ENCODE measurements at places on chromosomes 5 and 9. TPM values are rescaled to one million over a fixed set of nuclear protein-coding genes. Genes with fewer than 3 reads are reported as not detected.

GABRG2 gene
- total RNA-seq, result not detected

PCDHGB5 gene
- total RNA-seq, result 7.9 TPM

IL9 gene
- not detected for total RNA-seq

C1QTNF2 gene
- not detected for total RNA-seq

SLC1A3 gene
- 12.7 TPM for total RNA-seq

PHYHD1 gene
- 36.4 TPM for total RNA-seq

NOXA1 gene
- total RNA-seq, result 7.5 TPM

HAVCR1 gene
- 1.6 TPM for total RNA-seq

UGT3A1 gene
- total RNA-seq, result 0.34 TPM

MAMDC2 gene
- 4.2 TPM for total RNA-seq

TMC1 gene
- total RNA-seq, result 3.0 TPM

AQP7 gene
- not detected for total RNA-seq

- no peak overlapping the region for H3K27ac ChIP-seq
- no peaks in the 10 kb centered on the region for H3K36me3 ChIP-seq
- no peak overlapping the region for H3K4me3 ChIP-seq
- no peaks in the 10 kb centered on the region for H3K4me1 ChIP-seq
- no peaks in the 10 kb centered on the region for H3K27me3 ChIP-seq
Measured at GRCh38 chr9:81474125-81474524, 215.2 kb downstream of the TLE1 start.

GRCh38 chr5:142107736-142108431 lies 695 bp upstream of the NDFIP1 start:
- H3K27ac ChIP-seq, result peak overlapping the region; percentile 99
- DNase-seq, result no peak
- H3K4me1 ChIP-seq, result no peaks in the 10 kb centered on the region
- no peaks in the 10 kb centered on the region for H3K36me3 ChIP-seq
- H3K27me3 ChIP-seq, result no peaks in the 10 kb centered on the region
- H3K4me3 ChIP-seq, result peak overlapping the region; percentile 87

GRCh38 chr5:14594378-14595074 lies 12.9 kb downstream of the OTULINL start:
- no peaks in the 10 kb centered on the region for H3K36me3 ChIP-seq
- H3K27ac ChIP-seq, result peak overlapping the region; percentile 36
- H3K4me1 ChIP-seq, result peaks cover 5% of the 10 kb centered on the region
- no peaks in the 10 kb centered on the region for H3K27me3 ChIP-seq

- H3K27ac ChIP-seq, result no peak overlapping the region
- peaks cover 9% of the 10 kb centered on the region for H3K4me1 ChIP-seq
- DNase-seq, result peak; percentile 54
- H3K36me3 ChIP-seq, result no peaks in the 10 kb centered on the region
- peaks cover 2% of the 10 kb centered on the region for H3K27me3 ChIP-seq
Measured at GRCh38 chr5:139745800-139746690, 49.6 kb upstream of the PSD2 start.

DNA sequence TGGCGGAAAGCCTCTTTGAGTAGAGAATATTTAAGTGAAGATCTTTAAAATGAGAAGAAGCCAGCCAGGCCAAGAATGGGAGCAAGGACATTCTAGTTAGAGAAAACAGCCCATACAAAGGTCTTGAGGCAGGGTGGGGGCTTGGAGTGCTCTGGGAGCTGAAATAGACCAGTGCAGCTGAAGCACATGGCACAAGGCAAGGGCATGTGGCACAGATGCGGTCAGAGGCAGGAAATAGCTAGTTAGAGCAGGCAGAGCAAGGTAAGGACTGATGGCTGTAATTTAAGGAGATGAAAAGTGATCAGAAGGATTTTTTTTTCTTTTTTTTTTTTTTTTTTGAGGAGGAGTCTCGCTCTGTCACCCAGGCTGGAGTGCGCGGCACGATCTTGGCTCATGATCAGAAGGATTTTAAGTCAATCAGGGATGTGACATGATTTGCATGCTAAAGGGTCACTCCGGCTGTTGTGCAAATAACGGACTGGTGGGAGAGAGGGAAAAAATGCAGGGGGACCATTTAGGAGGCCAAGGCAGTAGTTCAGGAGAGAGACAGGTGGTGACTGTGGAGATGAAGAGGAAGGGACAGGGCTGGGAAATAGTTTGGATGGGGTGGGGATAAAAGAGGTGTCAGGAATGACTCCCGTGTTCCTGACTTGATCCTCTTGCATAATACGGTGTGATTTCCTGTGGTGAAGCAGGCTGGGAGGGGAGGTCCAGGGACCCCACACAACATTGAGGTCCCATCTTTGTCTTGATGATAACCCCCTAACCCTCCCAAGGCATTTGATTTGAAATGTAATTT lies 207.6 kb downstream of the HSPA4 start:
- no peaks in the 10 kb centered on the region for H3K36me3 ChIP-seq
- H3K27me3 ChIP-seq, result peaks cover 2% of the 10 kb centered on the region
- H3K4me3 ChIP-seq, result no peak overlapping the region
- no peak overlapping the region for H3K27ac ChIP-seq

GRCh38 chr5:67978171-67978570 lies 237.4 kb upstream of the PIK3R1 start:
- no peak for DNase-seq
- no peaks in the 10 kb centered on the region for H3K27me3 ChIP-seq
- H3K36me3 ChIP-seq, result no peaks in the 10 kb centered on the region
- no peaks in the 10 kb centered on the region for H3K4me1 ChIP-seq

GRCh38 chr5:88883836-88884607 lies 1.0 kb upstream of the MEF2C start:
- DNase-seq, result peak; percentile 26
- no peaks in the 10 kb centered on the region for H3K27me3 ChIP-seq
- H3K4me1 ChIP-seq, result no peaks in the 10 kb centered on the region
- peak overlapping the region; percentile 53 for H3K4me3 ChIP-seq
- no peaks in the 10 kb centered on the region for H3K36me3 ChIP-seq
- peak overlapping the region; percentile 82 for H3K27ac ChIP-seq

- no peak for DNase-seq
- H3K4me1 ChIP-seq, result no peaks in the 10 kb centered on the region
- H3K27me3 ChIP-seq, result no peaks in the 10 kb centered on the region
- no peaks in the 10 kb centered on the region for H3K36me3 ChIP-seq
- H3K27ac ChIP-seq, result no peak overlapping the region
Measured at GRCh38 chr5:65366655-65367054, 115.1 kb downstream of the ADAMTS6 start.

GRCh38 chr9:109950710-109951443 lies 170.9 kb downstream of the PALM2AKAP2 start:
- H3K4me1 ChIP-seq, result no peaks in the 10 kb centered on the region
- no peak overlapping the region for H3K27ac ChIP-seq
- H3K4me3 ChIP-seq, result no peak overlapping the region
- H3K36me3 ChIP-seq, result no peaks in the 10 kb centered on the region

- H3K27me3 ChIP-seq, result no peaks in the 10 kb centered on the region
- H3K27ac ChIP-seq, result no peak overlapping the region
- no peak for DNase-seq
Measured at GRCh38 chr5:74408150-74409043, 232.1 kb downstream of the ENC1 start.

DNA sequence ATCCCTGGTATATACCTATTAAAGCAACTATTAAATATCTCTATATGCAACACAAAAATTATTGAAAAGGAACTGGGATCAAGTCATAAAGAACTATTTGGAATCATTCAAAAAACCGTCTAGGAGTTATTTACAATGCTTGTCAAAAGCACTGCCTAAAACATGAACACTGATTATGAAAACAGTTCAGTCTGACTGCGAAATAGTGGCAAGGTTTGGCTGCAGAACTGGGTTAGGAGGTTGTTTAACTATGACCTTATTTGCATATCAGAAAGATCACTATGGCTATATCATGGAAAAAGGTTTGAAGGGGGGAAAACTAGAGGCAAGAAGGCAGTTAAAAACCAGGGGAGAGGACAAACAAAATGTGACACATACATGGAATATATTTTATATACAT lies 12.0 kb downstream of the FBXW2 start:
- no peak for DNase-seq
- H3K27ac ChIP-seq, result no peak overlapping the region
- H3K27me3 ChIP-seq, result no peaks in the 10 kb centered on the region
- H3K4me3 ChIP-seq, result no peak overlapping the region

- H3K4me1 ChIP-seq, result no peaks in the 10 kb centered on the region
- no peak for DNase-seq
- H3K36me3 ChIP-seq, result no peaks in the 10 kb centered on the region
- H3K4me3 ChIP-seq, result no peak overlapping the region
Measured at GRCh38 chr5:9212605-9213004, 333.3 kb downstream of the SEMA5A start.

- H3K4me1 ChIP-seq, result peaks cover 2% of the 10 kb centered on the region
- H3K4me3 ChIP-seq, result no peak overlapping the region
- no peaks in the 10 kb centered on the region for H3K36me3 ChIP-seq
Measured at GRCh38 chr9:108468364-108468763, 387.4 kb downstream of the ACTL7B start.

DNA sequence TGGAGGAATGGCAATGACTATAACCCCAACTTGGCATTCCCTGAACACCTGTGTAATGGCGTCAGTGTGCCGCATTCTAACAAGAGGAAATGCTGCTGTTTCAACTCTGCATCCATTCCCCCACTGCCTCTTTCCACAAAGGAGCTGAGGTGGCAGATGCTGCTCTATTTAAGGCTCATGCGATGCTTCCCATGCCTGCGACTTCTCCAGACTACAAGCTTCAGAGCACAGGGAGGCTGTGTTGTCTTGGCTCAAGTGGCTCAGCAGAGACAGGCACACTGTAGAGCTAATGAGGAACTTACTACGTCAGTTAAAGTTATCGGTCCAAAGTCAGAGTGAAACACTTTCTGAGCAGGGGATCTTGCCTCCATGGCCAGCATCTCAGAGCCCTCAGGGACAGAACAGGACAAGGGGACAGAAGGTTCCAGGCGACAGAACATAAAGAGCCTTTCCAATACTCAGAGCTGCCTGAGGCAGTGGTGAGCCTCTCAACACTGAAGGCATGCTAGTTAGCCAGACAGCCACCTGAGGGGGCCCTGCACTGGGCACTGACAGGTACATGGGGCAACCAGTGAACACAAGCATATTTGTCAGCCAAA lies 21.8 kb downstream of the TNIP1 start:
- no peak overlapping the region for H3K4me3 ChIP-seq
- H3K27ac ChIP-seq, result no peak overlapping the region
- no peak for DNase-seq
- no peaks in the 10 kb centered on the region for H3K27me3 ChIP-seq
- no peaks in the 10 kb centered on the region for H3K4me1 ChIP-seq

GRCh38 chr5:159905496-159905895 lies 10.8 kb upstream of the ADRA1B start:
- no peak for DNase-seq
- H3K4me1 ChIP-seq, result no peaks in the 10 kb centered on the region
- H3K4me3 ChIP-seq, result no peak overlapping the region
- H3K27ac ChIP-seq, result no peak overlapping the region
- no peaks in the 10 kb centered on the region for H3K36me3 ChIP-seq

DNA sequence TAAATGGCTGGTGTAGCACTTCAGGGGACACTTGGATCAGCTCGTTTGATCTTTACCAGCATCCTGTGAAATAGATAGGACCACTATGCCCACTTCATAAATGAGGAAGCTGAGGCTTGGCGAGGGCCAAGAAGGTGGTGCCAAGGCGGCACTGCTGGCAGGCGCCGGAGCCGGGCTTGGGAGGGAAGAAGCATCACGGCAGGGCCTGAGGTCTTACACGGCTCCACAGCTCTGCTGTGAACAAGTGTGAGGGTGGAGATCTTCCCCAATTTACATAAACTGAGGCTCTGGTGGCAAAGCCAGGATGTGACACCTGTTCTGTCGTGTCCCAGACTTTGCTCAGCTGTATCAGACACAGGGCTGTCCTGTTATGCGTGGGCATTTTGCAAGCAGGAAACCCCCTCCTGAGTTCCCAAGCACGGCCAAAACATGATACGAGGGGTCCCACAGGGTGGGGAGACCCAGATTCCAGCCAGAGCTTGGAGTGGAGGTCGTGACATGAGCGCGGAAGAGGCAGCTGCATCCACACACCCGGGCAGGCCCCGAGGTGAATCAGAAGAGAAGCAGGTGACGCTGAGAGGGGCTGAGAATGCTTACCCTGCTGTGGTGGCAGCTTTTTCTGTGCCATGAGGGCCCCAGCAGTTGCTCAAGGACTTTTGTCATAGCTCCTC lies 117.5 kb upstream of the BOD1 start:
- no peaks in the 10 kb centered on the region for H3K4me1 ChIP-seq
- no peaks in the 10 kb centered on the region for H3K36me3 ChIP-seq
- no peak for DNase-seq
- H3K4me3 ChIP-seq, result no peak overlapping the region
- no peak overlapping the region for H3K27ac ChIP-seq

GRCh38 chr5:58255970-58256369 lies 203.9 kb downstream of the PLK2 start:
- H3K27ac ChIP-seq, result no peak overlapping the region
- H3K4me3 ChIP-seq, result no peak overlapping the region
- no peaks in the 10 kb centered on the region for H3K27me3 ChIP-seq
- no peaks in the 10 kb centered on the region for H3K4me1 ChIP-seq

DNA sequence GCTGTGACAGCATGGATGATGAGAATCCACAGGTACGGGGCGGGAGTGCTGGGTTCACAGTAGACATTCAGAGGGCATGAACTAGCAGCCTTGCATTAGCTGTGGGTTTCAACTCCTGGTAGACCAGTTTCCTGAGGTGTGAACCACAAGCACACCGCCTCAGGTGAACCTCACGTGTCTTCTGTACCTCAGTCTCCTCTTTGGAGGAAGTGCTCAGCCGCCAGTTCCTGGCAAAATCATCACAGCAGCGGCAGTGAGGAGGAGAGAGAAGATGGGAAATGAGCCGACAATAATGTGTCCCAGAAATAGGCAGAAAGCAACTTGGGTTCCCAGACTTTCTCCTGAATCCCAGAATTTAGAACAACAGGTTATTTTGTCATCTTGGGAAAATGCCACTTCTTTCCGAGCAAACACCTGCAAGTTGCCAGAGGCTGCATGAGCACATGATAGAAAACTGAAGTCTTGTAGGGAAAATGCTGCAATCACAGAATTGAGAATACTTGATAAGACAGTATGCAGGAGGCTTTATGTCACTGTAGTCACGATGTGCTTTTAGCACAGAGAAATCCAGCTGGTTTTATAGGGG lies 258.5 kb downstream of the AOPEP start:
- no peak for DNase-seq
- H3K27ac ChIP-seq, result no peak overlapping the region
- no peaks in the 10 kb centered on the region for H3K36me3 ChIP-seq

- H3K27ac ChIP-seq, result no peak overlapping the region
- no peak overlapping the region for H3K4me3 ChIP-seq
- DNase-seq, result no peak
- no peaks in the 10 kb centered on the region for H3K4me1 ChIP-seq
Measured at GRCh38 chr9:72726947-72727346, 205.5 kb downstream of the TMC1 start.

Measured in prostate gland (tissue), 2 donors.